ENCODE measurements at places on chromosomes 12 and 14.
A peak's percentile ranks its signal among the peaks of the same experiment; 100 is the strongest.

- DNase-seq, result no peak
Measured at GRCh38 chr12:102474438-102475064, 5.8 kb downstream of the IGF1 start.

- DNase-seq, result no peak
Measured at GRCh38 chr12:19030603-19031002, 98.9 kb upstream of the PLEKHA5 start.

DNA sequence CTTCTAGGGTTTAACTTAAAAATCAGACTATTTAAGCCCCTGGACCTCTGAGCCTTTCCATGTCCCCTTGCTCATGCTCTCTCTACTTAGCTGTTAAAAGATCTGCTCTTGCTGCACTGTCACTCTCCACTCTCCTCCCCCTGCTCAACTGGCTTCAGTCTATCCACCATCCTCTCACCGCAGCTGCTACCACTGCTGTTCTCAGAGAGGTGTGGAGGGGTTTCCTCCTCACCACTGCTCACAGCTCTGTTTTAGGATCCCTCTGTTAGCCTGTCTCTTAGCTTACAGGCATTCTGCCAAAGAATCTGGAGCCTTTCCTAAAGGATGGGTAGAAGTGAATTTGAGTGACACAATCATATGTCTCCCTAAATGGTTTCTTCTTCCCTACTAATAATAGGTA, 43.7 kb upstream of the ATP2B1 start:
- DNase-seq, result no peak

DNA sequence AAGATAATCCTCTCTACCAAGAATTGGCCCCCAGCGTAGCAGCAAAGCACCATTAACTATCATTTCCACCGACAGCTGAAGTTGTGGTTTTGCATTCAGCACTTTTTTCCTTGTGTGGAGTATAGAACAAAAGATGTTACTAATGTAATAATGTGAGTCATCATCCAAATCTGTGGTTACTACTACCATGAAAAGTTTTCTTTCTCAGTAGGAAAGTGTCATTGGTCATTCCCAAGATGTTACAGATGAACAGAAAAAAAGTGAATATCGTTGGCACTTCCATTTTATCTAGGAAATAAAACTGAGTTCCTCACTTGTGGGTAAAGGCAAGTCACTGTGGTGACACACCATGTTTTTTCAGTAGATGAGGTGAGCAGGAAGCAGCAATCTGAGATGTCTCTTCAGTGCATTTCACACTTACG, 30.3 kb upstream of the IFNG start:
- peak; percentile 11 for DNase-seq

DNA sequence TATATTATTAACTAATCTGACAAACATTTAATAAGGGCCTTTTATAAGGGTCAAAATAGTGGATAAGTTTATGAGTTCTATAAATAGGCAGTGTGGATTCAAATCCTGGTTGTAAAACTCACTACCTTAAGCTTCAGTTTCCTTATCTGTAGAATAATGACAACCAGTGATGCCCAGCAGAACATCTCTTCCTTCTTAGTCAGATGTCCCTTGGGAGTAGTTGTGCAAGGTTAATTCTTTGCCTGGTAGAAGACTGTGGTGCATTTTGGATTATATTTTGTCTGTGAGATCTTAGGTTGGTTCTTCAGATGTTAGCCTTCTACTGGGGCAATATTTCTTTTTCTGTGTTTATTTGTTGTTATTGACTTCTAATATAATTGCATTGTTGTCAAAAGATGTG, 59.5 kb downstream of the ARID2 start:
- no peak for DNase-seq

GRCh38 chr12:121001060-121001459, 15.2 kb downstream of the C12orf43 start:
- no peak for DNase-seq

DNA sequence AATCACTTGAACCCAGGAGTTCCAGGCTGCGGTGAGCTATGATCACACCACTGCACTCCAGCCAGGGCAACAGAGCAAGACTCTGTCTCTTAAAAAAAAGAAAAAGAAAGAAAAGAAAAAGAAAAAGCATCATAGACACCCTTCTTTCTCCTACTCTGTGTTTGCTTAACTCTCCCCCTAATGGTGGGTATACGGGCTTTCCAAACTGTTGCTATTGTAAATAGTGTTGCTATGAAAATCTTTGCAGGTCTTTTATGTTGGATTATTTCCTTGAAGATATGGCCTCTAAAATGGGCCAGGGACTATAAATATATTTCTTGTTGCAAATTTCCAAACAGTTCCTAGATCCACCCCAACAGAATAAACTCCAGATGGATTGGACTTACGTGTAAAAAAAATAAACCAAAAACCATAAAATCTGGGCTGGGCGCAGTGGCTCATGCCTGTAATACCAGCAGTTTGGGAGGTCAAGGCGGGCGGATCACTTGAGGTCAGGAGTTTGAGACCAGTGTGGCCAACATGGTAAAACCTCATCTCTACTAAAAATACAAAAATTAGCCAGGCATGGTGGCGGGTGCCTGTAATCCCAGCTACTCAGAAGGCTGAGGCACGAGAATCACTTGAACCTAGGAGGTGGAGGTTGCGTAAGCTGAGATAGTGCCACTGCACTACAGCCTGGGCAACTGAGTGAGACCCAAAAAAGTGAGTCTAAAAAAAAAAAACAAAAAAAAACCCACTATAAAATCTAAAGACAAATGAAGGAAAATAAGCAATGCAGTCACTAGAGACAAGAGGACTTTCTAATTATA, 25.9 kb downstream of the NFKBIA start:
- peak; percentile 24 for DNase-seq

GRCh38 chr14:64465191-64465822, at the start of gene AKAP5:
Gene AKAP5 (plus strand): TSS chr14:64465499. CDS start chr14:64468395, 2,896 bp downstream.
- no peak for DNase-seq

Measured in HFFc6 (cell line).